Activated naive CD4-positive, alpha-beta T cell treated with anti-CD3 and anti-CD28 coated beads for 36 hours (primary cell): ENCODE measurements at places on chromosomes 6 and 20. TPM values are rescaled to one million over a fixed set of nuclear protein-coding genes. Genes with fewer than 3 reads are reported as not detected.

DNA sequence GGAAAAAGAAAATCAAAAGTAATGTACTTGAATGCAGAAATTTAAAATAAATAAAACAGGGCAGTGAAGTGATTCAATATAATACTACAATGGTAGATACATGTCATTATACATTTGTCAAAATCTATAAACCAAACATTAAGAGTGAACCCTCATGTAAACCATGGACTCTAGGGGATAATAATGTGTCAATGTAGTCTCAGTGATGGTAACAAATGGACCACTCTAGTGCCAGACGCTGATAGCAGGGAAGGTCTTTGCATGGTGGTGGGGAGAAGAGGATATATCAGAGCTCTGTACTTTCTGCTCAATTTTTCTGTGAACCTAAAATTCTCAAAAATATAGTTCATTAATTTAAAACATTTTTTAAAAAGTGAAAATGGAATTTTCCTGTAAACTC is 19.8 kb upstream of the STXBP5 start:
- DNase-seq, result no peak

DNA sequence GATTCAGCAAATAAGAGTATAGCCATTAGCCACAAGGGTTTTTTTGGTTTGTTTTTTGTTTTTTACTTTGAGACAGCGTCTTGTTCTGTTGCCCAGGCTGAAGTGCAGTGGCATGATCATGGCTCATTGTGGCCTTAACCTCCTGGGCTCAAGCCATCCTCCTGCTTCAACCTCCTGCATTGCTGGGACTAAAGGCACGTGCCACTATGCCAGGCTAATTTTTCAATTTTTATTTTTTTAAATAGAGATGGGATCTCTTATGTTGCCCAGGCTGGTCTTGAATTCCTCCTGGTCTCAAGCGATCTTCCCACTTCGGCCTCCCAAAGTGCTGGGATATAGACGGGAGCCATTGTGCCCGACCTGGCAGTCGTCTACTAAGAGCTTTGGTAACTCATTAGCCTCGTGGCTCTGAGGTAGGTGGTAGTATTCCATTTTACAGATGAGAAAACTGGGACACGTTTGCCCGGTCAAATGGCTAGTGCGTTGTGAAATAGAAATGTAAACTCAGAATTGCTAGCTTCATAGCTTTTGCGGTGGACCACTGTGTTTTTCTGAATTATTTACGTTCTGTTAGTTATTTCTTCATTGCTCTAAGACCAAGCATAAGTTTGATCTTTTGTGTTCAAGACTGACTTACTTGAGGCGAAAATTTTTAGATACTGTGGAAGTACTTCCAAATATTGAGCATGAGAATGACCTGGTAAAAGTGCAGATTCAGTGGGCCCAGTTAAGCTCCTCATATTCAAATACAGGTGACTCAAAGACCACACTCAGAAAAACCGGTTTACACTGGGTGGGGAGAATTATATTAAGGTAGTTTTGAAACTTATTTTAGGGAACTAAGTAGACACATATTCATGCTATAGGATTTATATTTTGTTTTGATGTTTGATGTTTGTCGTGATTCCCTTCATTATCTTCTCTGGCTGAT is 2.1 kb downstream of the PANK2 start:
- no peak for DNase-seq

RNF39 gene
- total RNA-seq, result not detected

DNA sequence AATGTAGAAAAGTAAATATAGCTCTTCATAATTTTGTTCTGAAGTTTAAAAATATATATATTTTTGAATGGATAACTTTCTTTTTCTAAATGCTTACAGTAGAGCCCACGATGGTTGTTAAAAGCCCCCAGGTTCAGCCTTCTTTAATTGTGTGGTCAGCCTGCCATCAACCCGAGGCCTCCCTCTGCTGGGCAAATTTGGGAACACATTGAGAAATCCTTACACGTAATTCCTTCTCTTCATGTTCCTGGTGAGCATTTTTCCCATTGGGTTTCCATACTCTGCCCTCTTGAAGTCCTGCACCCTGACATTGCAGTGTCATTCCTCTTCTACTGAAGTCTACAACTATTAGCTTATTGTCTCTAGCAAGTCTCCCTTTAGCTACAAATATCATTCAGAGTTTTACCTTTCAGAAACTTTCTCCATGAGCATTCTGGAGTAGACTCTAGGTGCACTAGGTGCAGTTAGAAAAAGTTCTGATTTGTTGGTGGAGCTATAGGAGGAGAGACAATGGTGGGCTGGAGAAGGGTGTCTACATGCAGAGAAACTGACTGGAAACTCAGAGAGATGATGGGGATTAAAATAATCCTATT is 40.6 kb downstream of the TRIM38 start:
- DNase-seq, result peak; percentile 63

DNA sequence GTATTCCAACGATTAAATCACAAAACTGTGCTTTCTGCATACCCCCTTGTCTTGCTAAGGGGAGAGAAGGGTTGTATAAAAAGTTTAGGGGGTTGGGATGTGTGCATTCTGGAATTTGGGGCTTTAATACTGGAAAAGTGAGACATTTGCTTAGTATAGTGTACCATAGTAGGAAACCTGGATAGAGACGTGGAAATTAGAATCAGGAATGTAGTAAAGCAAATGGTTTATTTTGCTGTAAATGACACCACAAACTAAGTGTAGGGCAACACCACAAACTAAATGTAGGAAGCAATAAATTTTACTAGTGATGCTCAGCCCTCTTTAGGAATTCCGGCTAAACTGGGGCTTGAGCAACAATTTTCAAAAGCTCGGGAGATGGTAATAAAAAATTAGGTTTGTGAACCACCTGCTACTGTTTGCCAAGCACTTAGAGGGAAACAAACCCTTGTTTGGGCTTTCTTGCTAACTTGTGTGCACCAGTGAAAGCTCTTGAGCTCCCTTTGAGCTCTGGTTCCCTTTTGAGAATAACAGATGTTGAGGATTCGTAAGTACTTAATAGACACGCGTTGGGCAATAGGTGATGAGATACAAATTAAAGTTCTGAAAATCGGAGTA is 13.8 kb downstream of the BRD2 start:
- DNase-seq, result no peak

DNA sequence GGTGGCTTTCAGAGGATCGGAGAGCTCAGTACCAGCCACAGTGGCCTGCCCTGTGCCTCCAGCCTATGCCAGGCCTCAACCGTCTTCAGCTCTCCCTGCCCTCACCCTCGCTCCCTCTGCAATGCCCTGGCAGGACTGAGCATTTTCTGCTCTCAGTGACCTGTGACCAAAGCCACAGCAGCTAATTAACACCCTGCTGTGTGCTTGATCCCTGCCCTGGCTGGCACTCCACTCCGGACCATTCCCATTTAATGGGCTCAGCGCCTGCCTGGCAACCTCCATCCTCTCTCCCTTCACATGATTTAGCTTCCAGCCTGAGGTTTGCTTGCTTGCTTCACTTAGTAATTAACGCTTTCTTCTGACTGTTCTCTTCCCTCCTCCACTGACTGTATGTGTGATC is 287.5 kb downstream of the LRFN2 start:
- DNase-seq, result no peak

FKBP5 gene
- total RNA-seq, result 208 TPM

GRCh38 chr20:25984933-25985332 is 288.3 kb upstream of the ZNF337 start:
- DNase-seq, result peak; percentile 56

CAGE1 gene
- 0.25 TPM for total RNA-seq

DNA sequence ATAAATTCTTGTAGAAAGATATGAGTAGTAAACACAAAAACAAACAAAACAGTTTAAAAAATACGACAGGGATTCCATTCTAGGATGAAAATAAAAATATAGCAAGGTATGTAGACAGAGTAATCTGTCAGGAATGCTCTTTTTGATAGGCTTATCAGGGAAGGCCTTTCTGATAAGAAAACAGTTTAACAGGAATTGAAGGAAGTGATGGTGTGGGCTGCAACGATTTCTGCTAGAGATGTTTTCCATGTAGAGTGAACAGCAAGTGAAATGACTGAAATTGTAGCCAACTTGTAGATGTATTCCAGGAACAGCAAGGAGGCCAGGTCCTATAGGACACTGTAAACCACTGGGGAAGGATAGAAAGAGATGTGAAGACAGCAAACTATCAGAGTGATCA is 689.7 kb upstream of the GJE1 start:
- DNase-seq, result no peak

TREM2 gene
- not detected for total RNA-seq

- DNase-seq, result no peak
These were observed 166.7 kb upstream of the THEMIS start for GRCh38 chr6:128067446-128068118.

MYL9 gene
- total RNA-seq, result not detected

GRCh38 chr20:39850821-39851330 is 838.2 kb downstream of the MAFB start:
- no peak for DNase-seq

GRCh38 chr6:136809091-136809860 is 13.1 kb upstream of the PEX7 start:
- DNase-seq, result no peak

GRCh38 chr20:62045529-62046285 is 20.0 kb downstream of the TAF4 start:
- no peak for DNase-seq

GRCh38 chr6:161422710-161423680 is 149.1 kb upstream of the AGPAT4 start:
- no peak for DNase-seq

DNA sequence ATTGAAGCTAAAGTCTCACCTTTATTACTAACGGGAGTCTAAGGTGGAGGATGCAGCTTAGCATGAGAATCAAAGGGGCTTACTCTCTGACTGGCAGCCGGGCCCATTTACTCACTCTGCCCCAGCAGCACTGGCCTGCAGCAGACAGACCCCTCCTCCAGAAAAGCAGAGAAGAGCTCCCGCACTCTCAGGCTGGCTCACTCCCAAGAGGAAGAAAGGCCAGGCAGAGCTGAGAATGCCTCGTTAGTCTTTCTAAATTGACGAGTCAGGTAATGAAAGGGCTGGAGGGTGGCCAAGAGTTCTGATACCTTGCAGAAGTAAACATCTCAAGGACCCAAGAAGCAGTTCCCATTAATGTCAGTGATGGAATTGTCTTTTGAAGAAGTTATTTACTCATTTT is 44.5 kb upstream of the IL20RA start:
- no peak for DNase-seq

- no peak for DNase-seq
These were observed 1307.5 kb downstream of the GRIK2 start for GRCh38 chr6:102701019-102701418.

GRCh38 chr20:47815866-47816265 is 30.6 kb upstream of the SULF2 start:
- no peak for DNase-seq

GRCh38 chr6:41040101-41040939 is 1.3 kb upstream of the UNC5CL start:
- DNase-seq, result peak; percentile 54

GRCh38 chr6:164150232-164150631 is 735.7 kb downstream of the QKI start:
- no peak for DNase-seq

LCA5 gene
- 0.29 TPM for total RNA-seq

HLA-DQB1 gene
- 6.2 TPM for total RNA-seq

DNA sequence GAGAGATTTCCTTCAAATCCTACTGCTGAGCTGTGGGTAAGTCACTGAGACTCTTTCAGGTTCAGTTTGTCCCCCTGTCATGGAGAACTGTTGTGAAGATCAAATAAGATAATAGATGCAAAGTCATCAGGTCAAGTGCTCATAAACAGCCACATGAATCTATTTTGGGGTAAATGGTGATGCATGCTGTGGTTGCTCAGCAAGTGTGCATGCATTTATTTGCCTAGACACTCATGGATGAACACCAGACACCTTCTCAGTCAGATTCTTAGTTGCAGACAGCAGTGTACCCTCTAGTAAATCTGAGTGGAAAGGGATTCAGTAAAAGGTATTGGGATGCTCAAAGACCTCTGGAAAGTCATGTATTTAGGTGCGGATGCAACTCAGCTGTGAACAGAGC is 168.0 kb upstream of the FOXA2 start:
- no peak for DNase-seq
